ENCODE measurements at places on chromosomes 11 and 22.

DNA sequence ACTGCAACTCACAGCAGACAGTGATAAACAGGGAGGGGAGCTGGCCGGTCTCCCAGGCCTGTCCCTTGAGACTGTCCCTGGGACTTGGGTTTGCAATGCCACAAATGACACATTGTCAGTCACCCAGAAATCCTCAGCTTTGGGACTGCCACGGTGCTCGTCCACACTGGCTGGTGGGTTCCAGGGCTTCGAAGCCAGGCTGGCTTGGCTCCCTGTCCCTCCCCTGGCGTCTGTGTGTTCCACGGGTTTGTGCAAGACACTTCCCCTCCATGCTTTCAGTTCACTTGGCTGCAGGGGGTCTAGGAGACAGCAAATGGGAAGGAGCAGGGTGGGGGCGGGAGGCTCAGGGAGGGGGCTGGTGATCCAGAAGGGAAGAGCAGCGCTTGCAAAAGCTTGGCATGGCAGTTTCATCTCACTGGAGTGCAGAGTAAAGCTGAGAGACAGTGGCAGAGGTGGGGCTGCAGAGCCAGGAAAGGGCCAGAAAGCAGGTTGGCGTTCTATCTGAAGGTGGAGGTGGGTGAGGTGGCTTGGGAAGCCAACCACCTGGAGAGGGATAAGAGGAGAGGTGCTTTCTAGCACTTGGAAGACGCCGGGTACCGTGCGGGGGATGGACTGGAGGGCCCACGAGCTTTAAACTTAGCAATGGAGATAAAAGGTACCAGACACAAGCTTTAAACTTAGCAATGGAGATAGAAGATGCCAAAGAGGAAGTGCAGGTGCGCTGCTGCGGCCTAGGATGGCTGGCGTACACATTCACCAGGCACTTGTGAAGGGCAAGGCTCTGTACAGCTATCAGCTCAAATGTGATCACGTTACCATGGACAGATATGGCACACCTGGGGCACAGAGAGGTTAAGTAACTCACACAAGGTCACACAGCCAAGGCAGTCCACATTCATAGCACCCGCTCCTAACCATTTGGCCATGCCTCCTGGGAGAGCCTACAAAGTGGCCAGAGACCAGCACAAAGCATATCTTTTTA is 86.4 kb upstream of the SHISAL1 start:
- DNase-seq, result no peak

GRCh38 chr11:36485298-36486002 is 24.6 kb downstream of the TRAF6 start:
- DNase-seq, result no peak

GRCh38 chr22:20132686-20133246 is 1.2 kb downstream of the ZDHHC8 start:
- DNase-seq, result no peak

- DNase-seq, result no peak
Measured at GRCh38 chr11:102117472-102118113, 7.3 kb downstream of the YAP1 start.

DNA sequence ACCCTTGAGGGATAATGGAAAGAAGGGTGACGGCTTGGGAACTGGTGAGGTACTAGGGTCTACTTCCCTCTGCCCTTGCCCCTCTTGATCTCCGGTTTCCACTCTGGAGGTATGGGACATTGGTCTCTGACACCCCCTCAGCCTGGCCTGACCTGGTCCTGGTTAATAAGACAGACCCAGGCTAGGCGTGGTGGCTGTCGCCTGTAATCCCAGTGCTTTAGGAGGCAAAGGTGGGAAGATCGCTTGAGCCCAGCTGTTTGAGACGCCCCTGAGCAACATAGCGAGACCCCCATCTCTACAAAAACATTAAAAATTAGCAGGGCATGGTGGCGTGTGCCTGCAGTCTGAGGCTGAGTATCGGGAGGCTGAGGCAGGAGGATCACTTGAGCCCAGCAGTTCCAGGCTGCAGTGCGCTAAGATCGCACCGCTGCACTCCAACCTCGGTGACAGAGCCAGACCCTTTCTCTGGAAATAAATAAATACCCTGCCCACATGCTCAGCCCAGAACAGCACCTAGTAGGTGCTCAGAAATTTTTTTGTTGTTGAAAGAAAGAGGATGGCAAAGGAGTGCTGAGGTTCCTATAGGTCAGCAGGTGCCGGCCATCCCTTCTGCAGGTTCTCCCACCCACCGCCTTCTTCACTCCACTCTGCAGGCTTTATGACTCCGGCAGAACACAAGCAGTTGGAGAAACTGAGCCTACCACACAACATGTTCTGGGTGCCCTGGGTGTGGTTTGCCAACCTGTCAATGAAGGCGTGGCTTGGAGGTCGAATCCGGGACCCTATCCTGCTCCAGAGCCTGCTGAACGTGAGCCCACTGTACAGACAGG is 6.3 kb downstream of the BEST1 start:
- DNase-seq, result no peak

DNA sequence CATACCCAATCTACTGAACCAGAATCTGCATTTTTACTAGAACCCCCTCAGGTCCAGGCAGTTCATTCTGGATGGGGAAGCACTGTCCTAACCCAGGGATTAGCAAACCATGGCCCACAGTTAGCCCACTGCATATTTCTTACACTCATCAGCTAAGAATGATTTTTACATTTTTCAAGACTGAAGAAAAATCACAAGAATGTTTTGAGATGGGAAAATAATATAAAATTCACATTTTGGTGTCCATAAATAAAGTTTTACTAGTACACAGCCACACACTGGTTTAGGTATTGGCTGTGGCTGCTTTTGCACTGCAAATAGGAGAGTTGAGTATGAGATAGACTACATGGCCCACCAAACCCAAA is 59.4 kb downstream of the PPFIBP2 start:
- DNase-seq, result no peak

- DNase-seq, result no peak
Measured at GRCh38 chr11:74719011-74719410, 12.2 kb downstream of the CHRDL2 start.

DNA sequence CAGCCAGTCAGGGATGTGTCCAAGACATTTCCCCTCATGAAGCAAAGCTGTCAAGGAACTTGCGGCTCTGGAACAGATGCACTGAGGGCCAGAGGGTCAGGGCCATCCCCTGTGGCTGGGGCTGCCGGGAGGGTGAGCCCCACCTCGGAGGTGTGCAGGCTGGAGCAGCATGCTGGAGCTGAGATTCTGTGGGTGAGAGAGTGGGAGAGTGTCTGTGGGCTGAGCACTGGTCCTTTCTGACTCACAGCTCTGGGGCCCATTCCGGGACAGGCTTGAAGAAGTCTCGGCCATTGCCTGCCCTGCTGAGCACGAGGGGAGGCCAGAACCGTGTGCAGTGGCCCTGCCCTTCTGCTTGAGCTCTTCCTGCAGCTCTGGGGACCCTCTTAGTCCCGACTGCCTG is 2.1 kb downstream of the OMP start:
- no peak for DNase-seq

DNA sequence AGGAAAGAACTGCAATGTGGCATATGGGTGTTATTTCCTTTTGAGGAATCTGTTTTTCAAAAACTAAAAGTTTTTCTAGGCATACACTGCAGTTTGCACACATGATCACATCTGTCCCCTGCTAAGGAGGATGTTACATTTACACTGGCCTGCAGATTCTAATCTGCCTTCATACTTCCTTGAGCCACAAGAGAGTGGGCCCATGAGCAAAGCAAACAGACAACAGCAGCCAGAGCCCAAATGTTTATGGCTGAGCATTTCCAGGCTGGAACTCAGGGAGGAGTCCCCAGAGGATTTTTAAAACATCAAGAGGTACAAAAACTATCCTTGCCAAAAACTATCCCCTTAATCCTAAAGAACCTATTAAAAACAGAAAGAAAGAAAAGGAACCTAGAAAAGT is 117.2 kb upstream of the MTNR1B start:
- no peak for DNase-seq

DNA sequence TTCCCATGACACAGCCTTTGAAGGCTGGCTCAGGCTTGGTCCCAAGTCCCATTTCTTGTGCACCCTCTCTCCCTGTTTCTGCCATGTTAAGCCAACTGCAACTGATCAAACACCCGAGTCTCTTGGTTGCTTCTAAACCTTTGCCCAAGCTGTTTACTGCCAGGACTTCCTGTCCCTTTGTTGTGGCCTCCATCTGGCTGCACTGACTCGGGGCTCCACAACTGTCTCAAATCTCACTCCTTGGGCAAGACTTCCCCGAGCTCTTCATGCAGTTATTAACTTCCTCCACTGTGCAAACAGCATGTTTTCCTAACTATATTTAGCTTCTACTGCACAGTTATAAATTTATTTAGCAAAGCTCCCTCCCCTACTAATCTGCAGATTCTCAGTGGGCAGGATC is 4.3 kb downstream of the VPREB1 start:
- DNase-seq, result peak; percentile 7
